Activated naive CD4-positive, alpha-beta T cell treated with anti-CD3 and anti-CD28 coated beads, Interleukin-2, amount 50 U/mL, for 72 hours (primary cell): ENCODE measurements at places on chromosomes 3 and 15. TPM values are rescaled to one million over a fixed set of nuclear protein-coding genes. Genes with fewer than 3 reads are reported as not detected.

The TGM4 gene
- total RNA-seq, result not detected

The VGLL3 gene
- total RNA-seq, result not detected

The SEMA7A gene
- total RNA-seq, result 47.8 TPM

The FAM81A gene
- 0.09 TPM for total RNA-seq

The SHF gene
- 22.3 TPM for total RNA-seq

The SPINK8 gene
- not detected for total RNA-seq

The CHRNA5 gene
- total RNA-seq, result 4.6 TPM

The GOLGA6L1 gene
- not detected for total RNA-seq

The CLEC3B gene
- total RNA-seq, result not detected

The KCTD6 gene
- total RNA-seq, result 5.7 TPM

The GABRR3 gene
- total RNA-seq, result not detected

The DCBLD2 gene
- total RNA-seq, result 3.2 TPM

The CPEB1 gene
- not detected for total RNA-seq

The RASL12 gene
- total RNA-seq, result not detected

The MEX3B gene
- total RNA-seq, result 1.2 TPM

The CCK gene
- total RNA-seq, result not detected

The THAP10 gene
- 0.19 TPM for total RNA-seq

The RLBP1 gene
- total RNA-seq, result not detected

The ROBO2 gene
- total RNA-seq, result not detected

The DLEC1 gene
- total RNA-seq, result 0.18 TPM

The SCAANT1 gene
- not detected for total RNA-seq

The PEX11A gene
- 5.0 TPM for total RNA-seq

The TMEM41A gene
- total RNA-seq, result 9.4 TPM

The CCDC54 gene
- total RNA-seq, result not detected

The LRRIQ4 gene
- 0.32 TPM for total RNA-seq

The KBTBD13 gene
- total RNA-seq, result not detected

The ANKRD34C gene
- total RNA-seq, result not detected

The CLRN1 gene
- not detected for total RNA-seq

The A4GNT gene
- not detected for total RNA-seq

The CHCHD4 gene
- 23.2 TPM for total RNA-seq
